Right cardiac atrium (tissue), 5 donors: ENCODE measurements at places on chromosomes 2 and 18. TPM values are rescaled to one million over a fixed set of nuclear protein-coding genes. Genes with fewer than 3 reads are reported as not detected.

Gene CD207
- total RNA-seq = 0.20 TPM

Gene IL36B
- not detected for total RNA-seq

Gene C2orf49
- 14.8 TPM for total RNA-seq

- no peak for DNase-seq
Measured at GRCh38 chr18:74184875-74185274, 36.6 kb downstream of the TIMM21 start.

DNA sequence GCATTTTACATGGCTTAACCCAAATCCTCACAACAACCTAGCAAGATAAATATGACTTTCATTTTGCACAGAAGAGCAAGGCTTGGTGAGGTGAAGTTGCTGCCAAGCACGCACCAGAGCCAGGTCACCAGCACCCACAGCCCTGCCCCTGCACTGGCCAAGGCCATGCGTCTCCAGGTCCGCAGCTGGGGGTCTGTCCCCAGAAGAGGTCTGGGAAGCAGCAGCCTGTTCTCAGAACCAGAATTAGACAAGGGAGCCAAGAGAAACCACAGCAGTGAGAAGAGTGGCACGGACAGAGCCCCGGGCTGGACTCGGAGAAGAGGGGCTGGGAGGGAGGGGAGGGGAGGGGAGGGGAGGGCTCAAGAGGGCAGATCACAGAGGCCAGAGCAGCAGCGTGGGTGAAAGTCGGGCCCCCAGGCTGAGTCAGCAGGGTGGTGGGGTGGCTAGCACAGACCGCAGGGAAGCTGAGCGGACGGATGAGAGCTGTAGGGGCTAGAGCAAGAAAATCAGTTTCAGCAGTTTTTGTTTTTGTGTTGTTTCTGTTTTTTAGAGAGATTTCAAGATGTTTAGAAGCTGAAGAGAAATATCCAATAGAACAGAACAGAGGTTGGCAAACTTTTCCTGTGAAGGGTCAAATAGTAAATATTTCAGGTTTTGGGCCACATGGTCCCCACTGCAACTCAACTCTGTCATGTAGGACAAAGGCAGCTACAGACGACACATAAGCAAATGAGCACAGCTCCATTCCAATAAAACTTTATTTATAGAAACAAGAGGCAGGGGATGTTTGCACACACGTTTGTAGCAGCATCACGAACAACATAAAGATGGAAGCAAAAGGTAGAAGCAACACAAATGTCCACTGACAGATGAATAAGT lies 7.4 kb upstream of the MTERF4 start:
- DNase-seq = no peak

DNA sequence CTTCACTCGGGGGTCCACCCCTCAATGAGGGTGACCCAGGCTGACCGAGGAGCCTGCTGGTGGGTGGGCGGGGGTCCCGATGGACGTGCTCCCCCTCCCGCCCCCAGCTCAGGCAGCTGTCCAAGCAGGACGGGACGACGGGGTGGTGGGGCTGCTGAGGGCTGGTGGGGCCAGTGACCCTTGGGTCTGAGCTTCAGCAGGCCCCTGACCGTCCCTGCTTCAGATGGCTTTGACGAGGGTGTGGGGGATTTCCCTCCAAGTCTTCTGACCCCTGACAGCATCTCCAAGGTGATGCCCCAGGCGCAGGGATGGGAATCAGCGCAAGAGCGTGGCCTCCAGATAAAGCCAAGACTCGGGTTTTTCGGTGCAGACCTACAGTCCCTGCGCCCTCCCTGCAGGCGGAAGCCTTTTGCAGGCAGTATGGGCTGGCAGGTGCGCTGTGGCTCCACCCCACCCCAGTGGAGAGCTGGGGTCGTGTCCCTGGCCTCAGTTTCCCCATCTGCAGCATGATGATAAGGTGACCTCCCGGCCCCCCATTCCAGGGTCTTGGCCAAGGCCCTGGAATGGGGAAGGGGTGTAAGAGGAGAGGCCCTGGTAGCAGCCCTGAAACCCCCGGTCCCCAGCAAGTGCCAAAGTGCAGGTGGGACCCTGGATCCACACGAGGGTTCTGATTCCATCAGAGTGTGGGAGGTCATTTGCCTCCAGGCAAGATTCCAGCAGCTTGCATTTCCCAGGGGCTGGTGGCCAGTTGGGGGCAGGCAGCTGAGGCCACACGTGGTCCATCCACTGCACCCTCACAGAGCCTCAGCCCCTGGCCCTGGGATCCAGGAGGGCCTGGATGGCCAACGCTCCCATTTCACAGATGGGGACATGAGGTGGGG lies 8.7 kb downstream of the CROCC2 start:
- peak; percentile 25 for DNase-seq

DNA sequence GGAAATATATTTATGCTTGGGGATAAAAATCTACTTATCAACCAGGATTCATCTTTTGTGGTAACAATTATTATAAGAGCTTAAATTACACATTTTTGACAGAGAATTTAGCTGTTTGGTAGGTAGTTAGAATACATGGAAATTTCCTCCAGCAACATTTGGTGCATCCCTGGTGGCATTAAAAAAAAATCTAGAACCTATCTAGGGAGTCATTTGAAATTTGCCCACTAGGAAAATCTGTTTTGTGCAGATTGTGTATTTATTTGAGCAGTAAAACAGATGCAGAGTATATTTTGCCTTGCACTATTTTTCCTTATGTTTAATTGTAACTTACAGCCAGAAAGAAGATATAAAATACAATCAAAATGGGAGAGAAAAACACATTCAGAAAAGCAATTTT lies 208.4 kb upstream of the LRP1B start:
- no peak for DNase-seq

DNA sequence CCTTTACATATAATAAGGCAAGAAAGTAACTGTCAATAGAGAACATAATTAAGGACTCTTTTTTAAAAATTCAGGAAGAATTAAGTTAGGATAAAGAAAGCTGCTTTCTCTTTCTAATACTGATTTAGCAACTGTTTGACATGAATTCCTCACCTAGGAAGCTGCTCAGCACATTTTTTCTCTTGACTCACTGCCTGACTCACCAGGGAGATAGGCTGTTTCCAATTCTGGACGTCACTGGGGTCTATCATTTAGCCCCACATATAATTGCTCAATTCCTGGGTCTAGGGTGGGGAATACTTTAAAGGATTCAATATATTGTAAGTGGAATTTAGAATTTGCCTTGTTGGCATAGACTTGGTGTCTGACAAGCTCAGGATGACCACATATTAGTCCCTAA lies 50.8 kb upstream of the UGP2 start:
- no peak for DNase-seq

- no peak for DNase-seq
Measured at GRCh38 chr2:208489687-208490086, 83.1 kb downstream of the PTH2R start.

GRCh38 chr2:228063558-228063957 lies 117.9 kb downstream of the SPHKAP start:
- DNase-seq = no peak
